ENCODE measurements at places on chromosomes 11 and 22.

GRCh38 chr11:122951211-122951610, 30.4 kb downstream of the BSX start:
- no peak for DNase-seq

DNA sequence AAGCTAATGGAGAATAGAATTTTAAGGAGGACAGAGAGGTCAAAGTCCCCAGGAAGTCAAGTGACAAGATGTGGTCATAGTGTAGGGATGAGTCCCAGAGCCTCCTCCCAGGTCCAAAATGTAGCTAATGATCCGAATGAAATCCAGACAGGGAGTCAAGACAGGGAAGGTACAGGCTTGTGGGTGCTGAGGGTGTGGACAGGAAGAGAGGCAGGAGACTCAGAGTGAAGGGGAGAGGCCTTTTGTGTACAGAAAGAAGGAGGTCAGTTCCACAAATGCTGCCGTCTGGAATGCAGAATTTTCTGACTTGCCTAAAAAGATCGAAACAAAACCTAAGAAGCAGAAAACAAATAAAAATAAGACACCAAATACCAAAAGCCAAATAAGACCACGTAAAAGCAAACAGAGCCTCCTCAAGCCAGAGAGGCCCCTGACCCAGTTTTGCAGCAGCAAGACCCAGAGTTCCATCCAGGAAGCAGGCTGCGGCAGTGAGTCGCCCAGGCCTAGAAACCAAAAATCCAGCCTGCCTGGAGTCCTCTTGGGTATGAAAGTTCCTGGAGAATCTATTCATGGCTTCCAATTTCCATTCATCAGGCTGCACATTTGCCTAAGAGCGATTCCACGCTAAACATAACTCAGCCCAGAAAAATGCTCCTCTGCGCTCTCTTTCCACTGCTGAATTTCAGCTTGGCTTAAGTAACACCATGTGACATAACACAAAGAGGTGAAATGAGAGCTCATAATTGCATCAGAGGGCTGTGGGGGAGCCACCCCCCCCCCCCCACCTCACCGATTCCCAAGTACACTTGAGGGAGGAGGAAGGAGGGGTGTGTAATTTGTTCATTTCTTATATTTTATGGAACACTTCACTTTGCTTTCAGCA, 71.2 kb downstream of the KIRREL3 start:
- DNase-seq: no peak

DNA sequence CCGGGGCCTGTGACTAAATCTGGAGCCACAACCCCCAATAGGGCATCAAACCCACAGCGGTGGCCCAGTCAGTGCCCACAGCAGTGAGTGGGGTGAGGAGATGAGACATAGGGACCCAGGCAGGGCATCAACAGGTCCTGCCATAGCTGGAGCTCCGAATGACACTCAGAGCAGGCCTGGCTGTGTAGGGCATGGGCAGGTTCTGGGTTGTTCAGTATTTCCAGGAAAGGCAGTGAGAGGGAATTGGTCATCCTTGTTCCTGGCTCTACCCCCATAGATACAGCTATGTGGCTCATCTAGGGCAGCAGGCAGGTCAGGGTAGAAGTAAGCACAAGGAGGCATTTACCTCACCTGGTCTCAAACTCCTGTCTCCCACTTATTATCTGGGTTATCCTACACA, 126.6 kb downstream of the BUD13 start:
- no peak for DNase-seq

DNA sequence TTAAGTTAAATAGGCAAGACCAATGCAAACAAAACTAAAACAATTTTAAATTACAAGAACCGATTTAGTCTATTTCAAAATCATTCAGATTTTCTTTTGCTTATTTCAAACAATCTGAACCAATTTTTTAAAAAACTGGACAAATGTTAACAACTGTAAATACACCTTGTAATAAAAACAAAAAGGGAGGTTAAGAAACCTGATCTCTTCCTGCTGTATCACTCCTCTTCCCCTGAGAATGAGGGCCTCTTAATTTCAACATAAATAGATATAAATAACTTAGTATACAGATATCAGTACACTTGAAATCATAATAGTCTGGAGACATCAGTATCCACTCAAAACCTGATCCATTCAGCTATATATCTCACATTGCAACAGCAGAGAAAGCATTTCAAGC, 346.6 kb downstream of the TTC28 start:
- no peak for DNase-seq

DNA sequence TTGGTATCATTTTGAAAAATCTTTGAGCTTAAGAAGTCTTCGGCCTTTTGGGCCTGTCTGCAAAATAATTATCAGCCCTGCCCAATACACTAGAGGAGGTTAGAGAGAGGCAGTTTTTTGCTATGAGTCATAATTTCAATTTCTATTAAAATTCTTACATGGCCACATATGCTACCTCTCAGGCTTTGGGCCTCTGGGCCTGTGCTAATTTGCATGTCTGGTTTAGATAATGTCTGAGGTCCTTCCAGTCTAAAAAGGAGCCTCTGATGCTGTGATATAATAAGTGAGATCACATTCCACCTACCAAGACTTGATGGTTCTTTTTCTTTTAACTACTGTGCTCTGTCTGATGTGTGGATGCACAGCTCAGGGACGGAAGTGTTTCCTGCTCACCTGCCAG, 70.8 kb downstream of the KCNJ1 start:
- DNase-seq: no peak

GRCh38 chr11:123371506-123372297, 58.4 kb upstream of the GRAMD1B start:
- no peak for DNase-seq

DNA sequence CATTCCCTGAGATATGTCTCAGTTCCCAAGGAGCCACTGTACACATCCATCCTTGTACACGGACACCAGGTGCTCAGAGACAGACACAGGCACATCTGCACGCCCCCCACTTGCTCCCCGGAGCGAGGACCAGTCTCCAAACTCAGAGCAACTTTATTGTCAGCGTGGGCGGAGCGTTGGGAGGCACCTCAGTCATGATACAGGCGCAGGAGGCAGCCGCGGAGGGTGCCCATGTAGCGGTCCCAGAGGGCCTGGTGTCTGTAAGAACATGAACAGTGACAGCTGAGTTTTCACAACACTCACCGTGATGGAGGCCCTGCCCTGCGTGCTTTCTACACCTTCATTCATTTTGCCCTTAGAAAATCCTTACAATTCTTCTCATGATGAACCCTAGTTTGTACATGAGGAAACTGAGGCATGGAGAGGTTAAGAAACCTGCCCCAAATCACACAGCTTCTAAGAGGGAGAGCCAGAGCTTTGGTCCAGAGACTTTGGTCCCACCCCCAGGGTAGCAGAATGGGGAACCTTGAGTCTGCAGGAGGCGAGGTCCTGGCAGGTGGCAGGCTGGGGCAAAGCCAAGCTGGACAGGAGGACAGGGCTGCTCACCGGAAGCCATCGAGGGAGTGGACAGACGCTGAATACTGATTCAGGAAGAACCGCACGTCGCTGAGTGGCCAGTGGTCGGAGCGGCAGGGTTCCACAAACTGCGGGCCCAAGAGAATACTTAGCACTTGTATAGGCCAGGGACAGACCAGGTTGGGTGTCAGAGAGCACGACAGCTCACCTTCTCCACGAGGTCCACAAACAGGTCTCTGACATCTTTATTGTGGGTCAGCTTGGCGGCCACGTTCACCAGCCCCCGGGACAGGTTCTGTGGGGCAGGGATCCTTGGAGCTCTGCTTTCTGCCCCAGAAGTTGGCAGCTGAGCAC, 4.2 kb downstream of the FIBP start:
- DNase-seq: no peak

DNA sequence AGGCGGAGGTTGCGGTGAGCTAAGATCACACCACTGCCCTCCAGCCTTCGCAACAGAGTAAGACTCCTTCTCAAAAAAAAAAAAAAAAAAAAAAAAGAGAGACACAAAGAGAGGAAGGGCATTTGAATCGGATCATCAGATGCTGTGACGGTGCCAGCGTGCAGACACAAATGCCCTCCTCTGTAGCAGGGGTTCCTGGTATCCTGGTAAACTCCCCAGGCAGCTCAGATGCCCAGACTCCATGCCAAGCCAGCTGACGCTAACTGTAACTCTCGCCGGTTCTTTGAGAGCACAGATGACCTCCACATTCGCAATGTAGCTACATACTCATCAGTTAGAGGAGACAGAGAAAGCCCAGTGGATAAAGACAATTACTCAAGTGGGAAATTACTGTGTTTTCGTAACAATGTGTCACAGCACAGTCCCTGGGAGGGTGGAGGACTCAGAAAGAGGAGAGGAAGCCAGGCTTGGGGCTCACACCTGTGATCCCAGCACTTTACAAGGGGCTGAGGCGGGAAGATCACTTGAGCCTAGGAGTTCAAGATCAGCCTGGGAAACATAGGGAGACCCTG, 153.1 kb downstream of the BRD1 start:
- DNase-seq: no peak

DNA sequence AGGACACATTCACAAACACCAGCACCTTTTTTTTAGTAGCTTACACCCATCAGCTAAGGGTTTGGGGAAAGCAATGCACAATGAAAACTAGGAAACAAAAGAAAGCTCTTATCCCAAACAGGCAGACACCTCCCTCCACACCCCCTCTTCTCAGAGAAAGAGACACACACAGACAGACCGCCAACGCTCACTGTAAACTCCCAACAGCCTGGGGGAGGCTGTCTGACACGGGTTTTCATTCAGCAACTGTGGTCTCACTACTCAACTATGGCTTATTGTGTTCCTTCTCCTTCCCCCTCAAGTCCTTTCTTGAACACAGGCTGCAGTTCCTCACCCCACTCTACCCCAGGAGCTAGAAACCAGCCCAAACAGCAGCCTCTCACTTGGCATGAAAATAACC, 123.4 kb downstream of the C11orf58 start:
- no peak for DNase-seq

DNA sequence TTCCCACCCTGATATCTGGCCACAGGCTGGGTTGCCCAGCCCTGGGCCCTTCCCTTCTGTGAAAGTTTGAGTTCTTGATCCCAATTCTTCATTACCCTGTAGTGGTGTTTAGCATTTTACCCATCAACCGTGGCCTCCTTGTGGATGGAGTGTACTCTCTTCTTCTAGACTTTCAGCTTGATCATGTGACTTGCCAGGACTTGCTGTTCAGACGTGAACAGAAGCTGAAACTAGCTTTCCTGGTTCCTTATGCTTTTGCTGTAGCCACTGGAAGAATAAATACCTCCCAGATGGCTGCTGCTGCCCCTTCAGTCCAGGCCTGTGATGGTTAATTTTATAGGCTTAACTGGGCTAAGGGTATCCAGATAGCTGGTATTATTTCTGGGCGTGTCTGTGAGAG, 32.7 kb upstream of the DAGLA start:
- DNase-seq: no peak

DNA sequence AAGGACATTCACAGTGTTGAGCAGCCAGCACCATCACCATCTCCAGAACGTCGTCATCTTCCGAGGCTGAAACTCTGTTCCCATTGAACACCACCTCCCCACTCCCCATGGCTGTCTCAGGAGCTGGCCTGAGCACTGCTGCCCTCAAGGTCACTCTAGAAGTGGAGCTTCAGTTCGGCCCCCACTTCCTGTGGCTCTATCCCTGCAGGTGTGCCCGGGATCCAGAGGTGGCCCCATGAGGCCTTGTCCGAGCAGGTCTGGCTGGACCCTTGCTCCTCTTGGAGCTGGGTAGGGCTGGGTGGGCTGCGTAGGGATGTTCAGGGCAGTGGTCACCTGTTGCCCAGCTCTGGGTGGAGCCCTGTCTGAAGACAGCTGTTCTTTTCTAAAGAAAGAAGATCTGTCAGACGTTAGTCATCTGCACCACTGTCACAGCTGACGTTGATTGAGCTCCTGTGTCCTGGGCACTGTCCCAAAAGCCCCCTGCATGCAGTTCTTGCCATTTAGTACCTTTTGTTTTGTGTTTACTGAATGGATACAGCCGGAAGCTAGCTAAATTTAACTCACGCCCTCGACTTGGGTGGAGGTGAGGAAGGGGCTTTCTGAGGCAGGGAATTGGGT, 75.5 kb upstream of the CLDN5 start:
- no peak for DNase-seq

- no peak for DNase-seq
These were observed 10.1 kb downstream of the C11orf91 start for GRCh38 chr11:33690290-33691065.

GRCh38 chr11:62792202-62792575, 383 bp upstream of the TMEM223 start:
- DNase-seq: no peak

DNA sequence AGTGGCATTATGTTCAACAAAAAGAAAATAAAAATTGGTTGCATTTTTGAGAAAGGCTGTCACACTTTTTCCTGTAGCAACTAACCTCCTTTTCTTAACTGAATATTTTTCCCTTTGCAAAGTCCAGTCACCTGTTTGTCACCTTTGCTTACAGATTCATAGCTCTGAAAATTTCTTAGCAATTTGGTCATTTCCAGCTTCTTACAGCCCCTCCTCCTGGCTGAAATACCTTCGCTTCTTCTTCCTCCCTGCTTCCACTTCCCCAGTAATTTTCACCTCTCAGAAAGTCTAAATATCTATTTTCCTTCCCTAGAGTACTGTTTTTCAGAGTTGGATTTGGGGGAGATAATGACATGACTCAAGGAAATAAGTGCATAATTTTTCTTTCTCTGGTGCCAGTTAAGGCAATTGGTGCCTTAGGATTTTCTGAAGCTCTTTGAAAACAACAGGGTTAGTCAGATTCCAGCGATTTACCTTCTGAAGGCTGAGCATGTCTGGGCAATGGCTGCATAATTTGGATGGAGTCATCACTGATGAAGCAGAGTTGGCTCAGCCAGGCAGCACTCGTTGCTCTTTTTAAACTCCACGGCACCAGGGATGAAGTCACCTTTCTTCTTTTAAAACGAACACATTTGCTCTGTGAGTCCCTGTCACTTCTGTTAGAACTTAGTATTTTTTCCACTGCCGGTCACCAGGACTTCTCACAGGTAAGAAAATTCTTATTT, 62.1 kb upstream of the AMOTL1 start:
- no peak for DNase-seq

DNA sequence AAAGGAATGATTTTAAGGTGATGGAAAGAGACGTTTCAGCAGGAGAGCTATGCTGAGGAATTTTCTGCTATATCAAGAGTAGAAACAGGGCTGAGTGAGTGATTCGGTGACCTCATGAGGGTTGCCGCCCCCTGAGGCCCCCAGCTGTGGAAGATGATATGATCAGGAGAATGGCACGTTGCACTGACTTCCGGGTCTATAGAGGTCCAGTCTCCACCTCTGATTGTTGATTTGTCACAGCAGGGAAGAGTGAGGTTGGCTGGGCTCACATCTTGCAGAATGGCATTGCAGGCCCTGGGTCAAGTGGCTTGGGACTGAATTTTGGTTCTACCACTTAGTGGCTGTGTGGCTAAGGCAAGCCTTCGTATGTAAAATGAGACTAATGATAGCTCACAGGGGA, 205.1 kb downstream of the SNX19 start:
- no peak for DNase-seq

- no peak for DNase-seq
These were observed 289.8 kb downstream of the CTTN start for GRCh38 chr11:70688142-70688541.

- DNase-seq: no peak
These were observed 4.8 kb downstream of the DIXDC1 start for GRCh38 chr11:111941963-111942362.

GRCh38 chr22:17152971-17153370, 6.1 kb downstream of the HDHD5 start:
- DNase-seq: no peak

- DNase-seq: no peak
These were observed 11.1 kb downstream of the SREBF2 start for GRCh38 chr22:41844036-41844435.

Measured in stimulated activated CD8-positive, alpha-beta memory T cell treated with anti-CD3 and anti-CD28 coated beads, Interleukin-7, amount 100 ng/mL, for 1 hour (primary cell).